ENCODE measurements at places on chromosomes 4 and X.

DNA sequence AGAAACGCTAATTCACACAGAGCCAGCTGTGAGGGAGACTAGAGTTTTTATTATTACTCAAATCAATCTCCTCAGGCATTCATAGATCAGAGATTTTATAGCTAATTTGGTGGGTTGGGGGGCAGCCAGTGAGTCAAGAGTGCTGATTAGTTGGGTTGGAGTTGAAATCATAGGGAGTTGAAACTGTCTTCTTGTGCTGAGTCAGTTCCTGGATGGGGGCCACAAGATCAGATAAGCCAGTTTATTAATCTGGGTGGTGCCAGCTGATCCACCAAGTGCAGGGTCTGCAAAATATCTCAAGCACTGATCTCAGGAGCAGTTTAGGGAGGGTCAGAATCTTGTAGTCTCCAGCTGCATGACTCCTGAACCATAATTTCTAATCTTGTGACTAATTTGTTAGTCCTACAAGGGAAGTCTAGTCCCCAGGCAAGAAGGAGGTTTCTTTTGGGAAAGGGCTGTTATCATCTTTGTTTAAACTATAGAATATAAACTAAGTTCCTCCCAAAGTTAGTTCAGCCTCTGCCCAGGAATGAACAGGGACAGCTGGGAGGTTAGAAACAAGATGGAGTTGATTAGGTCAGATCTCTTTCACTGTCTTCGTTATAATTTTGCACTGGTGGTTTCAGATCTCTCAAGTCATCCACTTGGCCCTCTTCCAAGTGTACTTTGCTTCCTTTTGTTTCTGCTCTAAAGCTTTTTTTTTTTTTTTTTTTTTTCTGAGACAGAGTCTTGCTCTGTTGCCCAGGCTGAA is 5.4 kb upstream of the NAA11 start:
- no peak for DNase-seq

DNA sequence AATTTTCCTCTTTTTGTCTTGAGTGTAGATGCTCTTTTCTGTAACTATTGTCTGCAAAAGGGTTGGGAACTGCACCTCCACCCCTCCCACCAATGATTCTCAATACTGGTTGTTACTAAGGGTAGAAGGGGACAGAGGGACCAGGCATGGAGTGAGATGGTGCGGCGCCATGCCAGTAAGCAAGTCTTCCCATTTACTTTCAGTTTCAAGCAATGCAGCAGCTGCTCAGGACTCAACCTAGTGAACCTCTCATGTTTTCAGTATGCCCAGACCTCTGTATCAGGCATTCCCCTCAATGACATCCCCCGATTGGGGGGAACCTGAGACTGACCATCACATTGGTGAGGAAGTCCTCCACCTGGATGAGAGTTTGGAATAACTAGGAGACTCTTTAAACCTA is 41.5 kb downstream of the ZNF81 start:
- DNase-seq: no peak

GRCh38 chr4:166498546-166498945 is 625.5 kb downstream of the TLL1 start:
- DNase-seq: no peak

DNA sequence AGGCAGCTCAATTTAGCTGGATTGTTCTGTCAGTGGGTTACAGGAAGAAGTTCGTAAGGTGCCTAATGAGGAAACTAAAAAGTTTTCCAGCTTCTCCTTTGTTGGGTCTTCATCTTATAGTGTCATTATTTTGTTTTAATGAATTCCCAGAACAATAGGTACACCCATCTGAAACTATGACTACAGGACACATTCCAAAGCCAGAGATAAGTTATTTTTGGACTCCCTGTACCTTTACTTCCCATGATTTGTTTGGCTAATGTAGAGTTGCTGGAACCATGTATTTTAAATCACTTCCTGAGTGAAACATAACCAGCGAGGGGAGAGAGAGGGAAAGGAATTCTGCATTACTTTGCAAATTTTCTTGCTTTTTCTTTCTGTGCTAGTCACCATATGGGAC is 114.0 kb downstream of the CLCN5 start:
- no peak for DNase-seq

DNA sequence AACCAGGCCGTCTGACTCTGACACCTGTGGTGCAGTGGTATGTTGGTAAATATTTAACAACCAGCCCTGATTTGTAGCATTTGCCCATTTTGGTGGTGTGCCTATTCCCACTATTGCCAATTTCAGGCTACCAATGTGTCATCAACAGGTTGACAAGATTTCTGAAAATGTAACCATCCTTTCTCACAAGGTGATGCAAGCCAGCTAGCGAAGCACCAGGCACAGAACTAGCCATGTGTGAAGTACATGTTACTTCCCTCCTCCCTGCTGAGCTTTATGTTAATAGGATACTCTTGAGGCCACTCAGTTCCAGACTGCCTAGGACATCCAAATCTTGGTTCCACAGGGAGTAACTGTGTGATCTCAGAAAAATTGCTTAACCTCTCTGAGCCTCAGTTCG is 7.2 kb upstream of the MAMLD1 start:
- no peak for DNase-seq

- DNase-seq: no peak
Observed at GRCh38 chr4:63308697-63309096, 1100.6 kb downstream of the TECRL start.

DNA sequence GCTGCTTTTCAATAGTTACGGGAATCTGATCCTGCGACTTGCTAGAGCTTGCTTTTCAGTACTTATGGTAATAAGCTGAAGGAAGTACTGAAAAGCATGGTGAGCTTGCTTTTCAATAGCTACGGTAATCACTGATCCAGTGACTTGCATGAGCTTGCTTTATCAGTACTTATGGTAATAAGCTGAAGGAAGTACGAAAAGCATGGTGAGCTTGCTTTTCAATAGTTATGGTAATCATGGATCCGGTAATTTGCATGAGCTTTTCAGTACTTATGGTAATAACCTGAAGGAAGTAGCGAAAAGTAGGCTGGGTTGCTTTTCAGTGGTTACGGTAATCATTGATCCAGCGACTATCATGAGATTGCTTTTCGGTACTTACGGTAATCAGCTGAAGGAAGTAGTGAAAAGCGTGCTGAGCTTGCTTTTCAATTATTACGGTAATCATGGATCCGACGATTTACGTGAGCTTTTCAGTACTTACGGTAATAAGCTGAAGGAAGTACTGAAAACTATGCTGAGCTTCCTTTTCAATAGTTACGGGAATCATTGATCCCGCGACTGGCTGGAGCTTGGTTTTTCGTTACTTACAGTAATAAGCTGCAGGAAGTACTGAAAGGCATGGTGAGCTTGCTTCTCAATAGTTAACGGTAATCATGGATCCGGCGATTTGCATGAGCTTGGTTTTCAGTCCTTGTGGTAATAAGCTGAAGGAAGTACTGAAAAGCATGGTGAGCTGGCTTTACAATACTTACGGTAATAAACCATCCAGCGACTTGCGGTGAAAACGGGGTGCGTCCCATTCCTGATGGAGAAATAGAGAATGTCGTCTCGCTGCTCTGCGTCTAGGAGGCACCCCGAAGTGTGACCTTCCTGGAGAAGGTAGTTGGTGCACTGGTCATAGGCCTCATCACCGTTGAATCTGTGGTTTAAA is 6.5 kb downstream of the CRLF2 start:
- peak; percentile 66 for DNase-seq

DNA sequence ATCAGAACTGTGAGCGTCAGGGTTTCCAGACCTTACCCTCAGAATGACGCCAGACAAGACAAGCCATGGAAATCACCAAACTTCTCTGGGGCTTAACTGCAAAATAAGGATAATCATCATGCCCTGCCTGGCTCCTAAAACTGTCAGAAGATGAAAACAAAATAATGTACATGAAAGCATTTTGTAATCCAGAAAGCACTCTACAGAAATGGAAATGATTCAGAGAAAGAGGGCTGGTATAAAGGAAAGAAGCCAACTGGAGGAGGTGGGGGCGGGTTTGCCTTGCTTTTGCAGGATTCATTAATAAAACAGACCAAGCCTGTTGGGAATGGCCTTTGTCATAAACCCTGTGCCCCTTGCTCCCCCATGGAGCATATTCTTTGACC is 47.3 kb downstream of the SEPSECS start:
- DNase-seq: no peak

DNA sequence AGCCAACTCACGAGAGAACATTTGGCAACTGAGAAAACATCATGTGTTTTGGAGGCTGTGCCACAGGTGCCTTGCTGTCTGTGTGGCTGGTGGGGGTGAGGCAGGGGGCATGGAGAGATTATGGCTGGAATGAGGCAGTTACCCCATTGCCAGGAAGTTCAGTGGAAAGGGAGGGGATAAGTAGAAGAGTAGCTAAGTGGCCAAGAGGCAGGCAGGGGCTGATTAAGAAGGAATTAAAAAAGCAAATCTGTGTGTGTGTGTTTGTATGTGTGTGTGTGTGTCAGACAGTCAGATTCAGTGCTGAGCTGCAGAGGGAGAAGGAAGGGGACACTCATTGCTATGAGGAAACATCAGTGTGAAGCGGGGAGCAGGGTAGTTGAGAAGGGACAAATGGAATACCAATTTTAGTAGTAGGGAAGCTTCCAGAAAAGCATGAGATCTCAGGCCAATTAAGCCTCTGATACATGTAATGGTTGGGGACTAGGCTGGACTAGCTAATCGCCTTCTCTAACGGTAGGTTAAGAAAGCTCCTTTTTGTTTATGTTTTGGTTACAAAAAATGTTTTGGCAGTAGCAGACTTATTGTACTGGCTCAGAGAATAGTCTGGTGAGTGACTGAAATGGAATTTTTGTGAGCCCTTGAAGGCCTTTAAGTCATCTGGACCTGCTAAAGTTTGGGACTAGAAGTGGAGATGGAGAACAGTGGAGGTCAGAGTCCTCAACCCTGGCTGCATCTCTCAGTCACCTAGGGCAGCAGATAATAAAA is 18.5 kb downstream of the TMEM164 start:
- no peak for DNase-seq

- no peak for DNase-seq
Observed at GRCh38 chr4:4486969-4487368, 54.9 kb downstream of the STX18 start.

- no peak for DNase-seq
Observed at GRCh38 chr4:105605493-105605892, 53.1 kb downstream of the ARHGEF38 start.

DNA sequence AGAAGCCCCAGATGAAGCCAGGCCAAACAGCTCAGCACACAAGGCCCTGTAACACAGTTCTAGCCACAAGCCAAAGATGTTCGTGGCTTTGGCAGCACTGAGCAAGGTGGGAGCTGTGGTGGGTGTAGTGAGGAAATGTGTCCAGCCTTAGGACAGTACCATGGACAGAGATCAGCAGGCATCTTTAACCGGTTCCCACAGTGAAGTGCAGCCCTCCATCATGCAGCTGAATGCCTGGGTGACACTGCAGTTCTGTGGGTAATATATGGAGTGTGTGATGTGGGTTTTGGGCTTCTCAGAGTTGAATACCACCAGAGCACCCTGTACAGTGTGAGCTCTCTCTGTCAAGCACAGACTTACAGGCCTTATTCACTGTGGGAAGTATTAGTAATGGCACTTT is 6.0 kb upstream of the NEXMIF start:
- no peak for DNase-seq

DNA sequence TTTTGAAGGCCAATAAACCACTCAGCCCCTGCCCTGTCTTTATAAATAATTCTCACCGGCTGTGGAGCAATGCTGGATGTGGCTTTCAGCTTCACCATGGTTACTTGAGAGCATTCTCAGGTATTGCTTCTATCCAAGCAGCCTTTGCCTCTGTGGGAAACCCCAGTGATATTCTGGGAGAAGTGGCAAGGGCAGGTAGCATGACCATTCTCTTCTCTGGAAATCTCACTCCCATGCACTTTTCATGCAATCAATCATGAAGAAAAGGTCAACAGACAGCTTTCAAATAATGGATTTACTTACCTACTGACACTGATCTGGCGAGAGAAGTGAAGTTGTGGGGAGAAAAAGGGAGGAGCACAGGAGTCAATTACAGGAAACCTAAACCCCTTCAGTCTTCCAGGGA is 49.5 kb downstream of the UNC5C start:
- DNase-seq: no peak

DNA sequence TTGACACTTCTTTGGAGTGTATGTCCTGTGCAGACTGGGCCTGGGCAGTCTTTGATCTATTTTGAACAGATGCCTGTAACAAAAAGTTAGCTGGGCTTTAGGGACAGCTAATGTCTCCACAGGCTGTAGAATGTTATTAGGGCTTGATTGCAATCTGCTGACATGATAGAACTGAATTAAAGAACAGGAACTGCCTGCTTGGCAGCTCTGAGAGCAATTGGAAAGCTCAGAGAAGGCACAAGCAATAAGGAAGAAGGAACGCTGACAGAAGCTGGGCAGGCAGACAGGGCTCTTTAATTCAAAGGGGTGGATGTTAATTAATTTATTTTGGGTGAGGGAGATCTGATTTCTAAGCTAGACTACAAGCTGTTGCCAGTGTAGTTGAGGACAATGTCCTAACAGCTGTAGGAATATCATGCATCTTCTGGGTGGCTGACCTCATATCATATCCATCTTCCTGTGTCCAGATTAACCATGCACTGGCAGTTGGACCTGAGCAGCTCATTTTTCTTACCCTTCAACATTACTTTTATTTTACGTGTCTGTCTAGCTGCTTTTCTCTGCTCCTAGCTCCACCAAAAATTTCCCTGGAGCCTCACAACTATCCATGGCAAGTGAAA is 20.7 kb upstream of the GRXCR1 start:
- no peak for DNase-seq

DNA sequence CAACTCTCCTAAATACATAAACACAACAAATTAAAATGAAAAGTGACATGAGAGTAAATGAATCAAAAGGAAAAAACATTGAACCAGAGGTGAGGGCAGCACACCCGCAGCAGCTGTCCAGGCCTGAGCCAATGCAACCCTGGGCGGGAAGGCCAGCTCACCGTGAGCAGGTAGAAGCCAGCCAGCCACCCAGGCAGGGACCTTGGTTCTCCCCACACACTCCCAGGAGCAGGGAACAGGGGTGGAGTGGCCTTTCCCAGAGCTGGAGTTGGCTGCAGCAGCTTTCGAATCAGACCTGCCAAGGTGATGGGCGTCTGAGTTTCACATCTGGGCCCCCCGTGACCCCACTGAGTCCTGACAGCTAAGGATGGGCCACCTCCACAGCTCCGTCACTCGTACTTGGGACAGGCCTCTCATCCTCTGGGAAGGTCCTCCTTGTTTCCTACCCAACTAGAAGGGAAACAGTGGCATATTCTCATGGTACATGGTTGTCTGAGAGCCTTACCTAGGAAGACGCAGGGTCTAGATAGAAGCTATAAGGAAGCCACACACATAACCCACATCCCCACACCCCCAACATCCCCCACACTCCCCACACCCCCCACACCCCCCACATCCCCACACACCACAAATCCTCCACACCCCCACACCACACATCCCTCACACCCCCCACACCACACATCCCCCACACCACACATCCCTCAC is 172.2 kb downstream of the DCLK2 start:
- DNase-seq: no peak

GRCh38 chr4:186096681-186097165 is 7.8 kb upstream of the FAM149A start:
- DNase-seq: no peak

- no peak for DNase-seq
Observed at GRCh38 chr4:4968161-4968725, 51.0 kb downstream of the CYTL1 start.
